ENCODE measurements at places on chromosomes 3 and 15.

GRCh38 chr3:168271932-168272331 is 176.2 kb upstream of the GOLIM4 start:
- no peak for DNase-seq

DNA sequence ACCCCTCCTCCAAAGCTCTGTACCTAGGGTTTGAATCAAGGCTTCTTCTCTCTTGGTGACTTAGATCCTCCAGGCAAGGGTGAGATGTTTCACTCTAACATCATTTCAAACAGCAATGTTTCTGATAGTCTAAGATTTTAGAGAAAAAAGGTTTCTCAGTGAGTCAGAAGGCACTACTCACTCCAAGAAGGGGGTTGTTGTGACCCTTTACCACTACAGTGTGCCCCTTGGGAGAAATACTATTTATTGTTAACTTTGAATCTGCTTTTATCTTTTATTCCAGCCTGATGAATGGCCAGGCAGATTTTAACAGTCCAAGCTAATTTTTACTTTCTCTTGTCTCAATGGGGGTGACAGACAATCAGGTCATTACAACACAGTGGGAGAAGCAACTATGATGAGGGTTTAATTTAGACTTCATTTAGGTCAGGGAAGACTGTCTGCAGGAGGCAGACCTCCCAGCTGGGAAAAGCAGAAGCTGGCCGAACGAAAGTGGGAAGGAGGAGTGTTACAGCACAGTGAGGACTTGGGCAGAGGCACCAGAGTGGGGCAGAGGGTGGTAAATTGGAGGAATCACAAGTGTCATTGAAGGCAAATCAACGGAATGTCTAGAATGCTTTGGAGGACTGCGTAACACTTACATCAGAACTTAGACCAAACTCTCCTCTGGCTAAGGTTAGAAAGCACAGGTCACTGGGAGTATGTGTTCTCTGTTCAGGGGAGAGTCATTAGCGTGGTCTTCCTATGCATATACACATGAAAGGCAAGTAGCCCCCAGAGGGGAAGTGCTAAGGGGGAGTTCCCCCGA is 21.2 kb downstream of the ZNF860 start:
- DNase-seq: no peak

- DNase-seq: no peak
These were observed 126.8 kb upstream of the CPNE4 start for GRCh38 chr3:132161608-132162007.

DNA sequence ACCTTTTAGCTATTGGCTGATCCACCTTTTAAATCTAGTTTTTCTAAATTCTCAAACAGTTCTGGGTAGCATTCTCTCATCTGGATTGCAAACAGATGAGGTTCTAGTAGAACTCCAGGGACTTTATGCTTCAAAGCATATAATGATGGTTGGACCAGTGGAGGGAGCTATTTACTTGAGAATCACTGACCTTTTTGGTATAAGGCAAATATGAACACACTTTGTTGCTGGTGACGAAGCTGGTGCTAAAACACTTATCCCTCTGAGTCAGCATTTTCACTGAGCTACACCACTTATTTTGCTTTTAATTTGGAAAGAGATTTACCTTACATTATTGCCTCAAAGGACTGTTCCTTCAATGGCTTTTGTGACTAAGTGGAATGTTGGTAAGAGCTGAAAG is 58.6 kb upstream of the SLITRK3 start:
- DNase-seq: no peak

DNA sequence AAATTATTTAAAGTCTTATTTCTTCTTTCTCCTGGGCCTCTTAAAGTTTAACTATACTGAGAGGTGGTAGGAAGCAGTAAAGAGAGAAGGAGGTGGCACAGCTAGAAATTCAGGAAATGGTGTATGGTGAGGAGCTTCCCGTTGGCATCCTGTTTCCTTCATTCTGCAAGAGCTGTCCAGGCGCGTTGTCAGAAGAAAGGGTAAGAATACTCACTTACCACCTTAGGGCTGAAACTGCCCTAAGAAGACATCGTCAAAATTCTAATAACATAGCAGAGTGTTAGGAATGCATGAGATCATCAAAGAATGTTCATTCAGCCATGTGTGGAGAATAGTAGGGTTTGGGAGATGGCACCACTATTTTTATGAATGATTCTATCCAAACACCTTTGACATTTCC is 699.6 kb downstream of the MCTP2 start:
- DNase-seq: no peak

- DNase-seq: no peak
These were observed 8.1 kb upstream of the LRRC2 start for GRCh38 chr3:46574243-46574646.

- DNase-seq: no peak
These were observed 201.4 kb upstream of the STT3B start for GRCh38 chr3:31331278-31331677.

- DNase-seq: no peak
These were observed 41.8 kb downstream of the SYNM start for GRCh38 chr15:99146661-99147060.

DNA sequence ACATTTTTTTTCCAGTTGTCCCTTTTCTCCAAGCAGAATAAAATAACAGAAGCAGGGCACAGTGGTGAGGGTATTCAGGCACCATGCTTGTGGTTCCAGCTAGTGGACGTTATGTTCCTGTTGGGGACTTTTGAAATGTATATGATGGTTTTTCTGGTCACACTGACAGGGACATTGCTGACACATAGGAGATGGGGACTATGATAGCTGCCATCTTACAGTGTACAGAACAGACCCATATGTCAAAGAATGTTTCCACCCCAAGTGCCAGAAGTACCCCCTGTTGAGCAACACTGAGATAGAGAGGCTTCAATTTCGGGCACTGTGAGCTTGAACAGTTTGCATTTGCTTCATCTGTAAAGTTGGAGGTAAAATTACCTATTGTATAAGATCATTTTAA is 38.6 kb downstream of the MCTP2 start:
- no peak for DNase-seq

- DNase-seq: no peak
These were observed 63.9 kb downstream of the CGNL1 start for GRCh38 chr15:57440167-57440566.

- DNase-seq: no peak
These were observed 126.2 kb upstream of the ATP10A start for GRCh38 chr15:25989327-25989726.

DNA sequence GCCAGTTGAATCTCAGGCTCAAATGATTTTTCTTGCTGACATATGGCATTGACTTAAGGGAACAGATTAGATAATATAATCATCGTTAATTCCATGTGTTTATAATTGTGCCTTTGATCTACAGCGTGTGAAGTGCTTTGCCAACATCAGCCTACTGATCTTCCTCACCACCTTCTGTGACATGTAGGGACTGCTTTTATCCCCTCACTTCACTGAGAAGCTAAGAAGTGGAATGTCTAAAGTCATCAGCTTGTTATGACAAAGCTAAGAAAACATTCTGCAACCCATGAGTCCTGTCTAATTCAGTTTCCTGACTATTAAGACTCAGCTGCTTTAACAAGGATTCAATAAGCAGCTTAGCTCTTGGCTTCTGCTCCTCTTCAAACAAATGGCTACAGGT is 106.0 kb downstream of the MYH15 start:
- no peak for DNase-seq

GRCh38 chr15:62601777-62602545 is 436.9 kb upstream of the C2CD4B start:
- no peak for DNase-seq

- DNase-seq: no peak
These were observed 348.7 kb upstream of the TBL1XR1 start for GRCh38 chr3:177545964-177546363.

- DNase-seq: no peak
These were observed 190.3 kb downstream of the WNT5A start for GRCh38 chr3:55296791-55297190.

GRCh38 chr15:29035336-29036285 is 149.8 kb downstream of the APBA2 start:
- DNase-seq: no peak

GRCh38 chr3:59243476-59243875 is 193.7 kb upstream of the CFAP20DC start:
- DNase-seq: no peak

DNA sequence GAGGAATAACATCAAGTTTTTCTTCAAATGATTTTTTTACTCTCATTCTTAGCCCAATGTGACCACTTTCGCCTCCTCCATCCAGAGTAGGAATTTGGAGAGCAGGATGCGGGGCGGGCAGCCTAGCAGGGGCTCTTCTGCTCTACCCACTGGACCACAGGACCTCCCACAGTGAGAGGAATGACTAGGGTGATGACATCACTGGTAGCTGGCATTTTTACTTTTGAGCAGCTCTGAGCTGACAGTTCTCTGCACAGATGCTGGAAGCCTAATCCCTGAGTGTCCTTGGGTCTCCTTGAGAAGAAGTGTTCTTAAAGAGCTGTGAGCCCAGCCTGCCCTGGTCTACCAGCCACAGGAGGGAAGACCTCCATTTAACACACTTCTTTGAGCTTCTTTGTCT is 1.4 kb upstream of the HCN4 start:
- DNase-seq: no peak

DNA sequence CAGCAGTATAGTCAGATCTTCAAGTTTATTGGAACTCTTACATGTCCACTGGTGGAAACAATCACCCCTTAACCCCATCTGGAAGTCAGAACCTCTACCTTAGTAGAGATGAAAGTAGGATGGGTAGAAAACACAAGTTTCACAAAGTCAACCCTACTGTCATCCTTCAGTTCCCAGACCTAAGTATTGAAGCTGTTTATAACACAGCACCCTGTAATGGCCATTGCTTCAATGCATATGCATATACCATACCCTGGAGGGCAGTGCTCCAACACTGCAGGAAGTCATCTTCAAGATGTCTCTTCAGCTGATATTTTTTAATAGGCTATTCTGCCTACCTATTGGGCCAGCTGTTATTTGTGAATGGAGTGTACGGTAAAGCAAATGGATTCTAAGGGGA is 241.3 kb downstream of the UBE2E2 start:
- no peak for DNase-seq

Data from left colon (tissue), 2 donors.